ENCODE measurements at places on chromosomes 1 and 21.

GRCh38 chr1:223076362-223076761, 66.7 kb downstream of the TLR5 start:
- no peak for DNase-seq

DNA sequence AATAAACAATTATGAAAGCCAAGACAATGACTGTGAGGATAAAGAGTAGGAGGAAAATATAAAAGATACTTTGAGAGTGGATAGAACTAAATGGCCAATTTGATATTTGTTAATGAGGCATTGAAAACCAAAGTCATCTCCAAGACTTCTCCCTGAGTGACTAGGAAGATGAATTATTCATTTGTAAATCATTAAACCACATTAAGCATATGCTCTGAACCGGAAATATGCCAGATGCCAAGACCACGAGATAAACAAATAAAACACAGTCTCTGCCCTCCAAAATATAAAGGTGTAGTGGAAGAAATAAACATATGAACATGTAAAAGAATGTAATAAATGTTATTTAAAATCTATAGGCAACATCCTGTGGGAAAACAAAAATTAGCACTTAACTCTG, 78.8 kb downstream of the MRPL39 start:
- no peak for DNase-seq

- no peak for DNase-seq
Observed at GRCh38 chr1:26027716-26028489, 6.3 kb downstream of the EXTL1 start.

- DNase-seq: no peak
Observed at GRCh38 chr1:161374373-161374772, 6.7 kb upstream of the CFAP126 start.

DNA sequence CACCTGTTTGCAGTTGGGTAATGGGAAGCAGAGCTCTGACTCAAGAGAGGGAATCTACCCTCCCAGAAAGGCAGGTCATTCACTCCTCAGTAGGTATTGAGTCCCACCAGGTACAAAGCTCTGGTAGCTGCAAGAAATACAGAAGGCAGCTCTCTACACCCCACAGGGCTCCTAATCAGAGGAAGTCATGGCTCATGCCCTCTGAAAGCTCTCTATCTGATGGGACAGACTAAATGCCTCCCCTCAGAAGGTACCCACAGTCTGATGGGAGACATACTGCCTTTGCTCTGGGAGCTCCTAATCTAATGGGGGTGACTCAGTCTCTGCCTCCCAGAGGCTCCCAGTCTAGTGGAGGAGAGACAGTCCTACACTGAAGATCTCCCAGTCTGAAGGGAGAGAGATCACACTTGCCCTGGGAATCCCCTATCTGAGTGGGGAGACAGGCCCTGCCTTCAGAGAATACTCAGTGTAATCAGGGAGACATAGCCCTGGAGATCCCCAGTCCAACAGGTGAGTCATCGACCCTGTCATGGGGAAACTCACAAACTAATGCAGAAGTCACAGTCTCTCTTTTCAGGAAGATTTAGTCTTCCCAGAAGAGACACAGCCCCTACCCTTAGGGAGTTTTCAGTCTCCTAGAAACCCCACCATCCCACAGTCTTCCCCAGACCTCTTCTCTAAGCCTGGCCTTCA, 23.7 kb downstream of the CAMK1G start:
- no peak for DNase-seq

GRCh38 chr1:210264496-210265380, 32.1 kb downstream of the SERTAD4 start:
- no peak for DNase-seq

GRCh38 chr1:93692983-93693591, 11.4 kb upstream of the BCAR3 start:
- no peak for DNase-seq

Data from hypothalamus (tissue), 51 donors.